ENCODE measurements at places on chromosomes 2 and 18.
A peak's percentile ranks its signal among the peaks of the same experiment; 100 is the strongest.

DNA sequence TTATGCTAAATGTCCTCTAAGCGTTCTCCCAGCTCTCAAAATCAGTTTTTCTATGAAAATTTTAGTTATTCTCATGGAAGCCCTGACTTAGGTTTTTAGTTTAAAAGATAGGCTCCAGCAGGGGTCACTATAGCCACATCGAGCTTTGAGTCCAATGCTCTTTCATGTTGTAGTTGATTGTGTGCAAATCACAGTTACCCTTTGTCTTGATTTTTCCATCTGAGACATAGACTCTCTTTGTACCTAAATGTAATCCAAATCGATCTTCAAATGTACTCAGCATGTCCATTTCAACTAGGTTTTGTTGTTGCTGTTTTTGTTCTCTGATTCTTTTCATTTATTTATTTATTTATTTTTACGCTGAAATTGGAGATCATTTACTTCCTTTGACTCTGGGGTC is 26.4 kb upstream of the MSTN start:
- DNase-seq, result peak; percentile 45

DNA sequence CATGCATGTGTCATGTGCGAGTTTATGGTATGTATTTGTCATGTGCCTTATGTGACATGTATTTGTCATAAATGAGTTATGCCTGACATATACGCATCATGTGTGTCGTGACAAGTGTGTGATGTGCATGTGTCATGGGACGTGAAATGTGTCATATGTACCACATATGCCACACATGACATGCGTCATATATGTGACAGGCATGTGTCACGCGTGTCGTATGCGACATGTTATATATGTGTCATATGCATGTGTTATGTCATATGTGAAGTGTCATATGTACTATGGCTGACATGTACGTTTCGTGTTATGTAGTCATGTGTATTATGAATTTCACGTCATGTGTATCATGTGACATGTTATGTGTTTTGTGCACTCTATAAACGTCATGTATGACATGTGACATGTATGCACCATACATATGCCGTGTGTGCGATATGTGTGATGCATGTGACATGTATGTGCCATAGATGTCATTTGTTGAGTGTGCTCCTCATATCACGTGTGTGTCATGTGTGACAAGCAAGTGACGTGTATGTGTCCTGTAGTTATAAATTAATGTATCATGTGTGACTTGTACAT is 2152.3 kb upstream of the PIK3C3 start:
- DNase-seq, result no peak

DNA sequence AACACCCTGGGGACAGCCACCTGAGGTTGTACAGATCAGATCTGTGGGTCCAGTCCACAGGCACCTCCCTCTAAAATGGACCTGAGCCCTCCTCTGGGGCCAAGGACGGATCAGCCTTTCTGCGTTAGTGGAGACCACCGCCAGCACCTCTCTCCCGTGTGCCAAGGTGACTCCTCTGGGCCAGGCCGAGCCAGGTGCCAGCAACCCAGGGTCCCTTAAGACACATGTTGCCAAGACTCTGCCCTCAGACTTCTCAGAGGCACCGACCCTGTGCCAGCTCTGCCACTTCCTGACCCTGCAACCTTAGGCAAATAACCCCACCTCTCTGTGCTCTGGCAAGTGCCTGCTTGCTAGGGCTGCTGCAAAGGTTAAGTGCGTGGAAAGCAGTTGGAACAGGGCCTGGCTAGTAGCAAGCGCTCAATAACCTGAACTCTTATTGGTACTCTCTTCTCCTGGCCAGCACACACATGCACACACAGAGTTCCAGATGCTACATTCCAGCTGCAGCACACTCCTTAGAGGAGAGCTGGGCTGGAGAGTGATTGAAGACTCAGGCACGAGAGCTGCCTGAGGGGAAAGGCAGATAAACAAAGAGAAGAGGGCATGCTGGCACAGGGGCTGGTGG is 105.6 kb downstream of the TNS1 start:
- no peak for DNase-seq

GRCh38 chr2:141271346-141271745 is 859.5 kb downstream of the LRP1B start:
- DNase-seq, result no peak

DNA sequence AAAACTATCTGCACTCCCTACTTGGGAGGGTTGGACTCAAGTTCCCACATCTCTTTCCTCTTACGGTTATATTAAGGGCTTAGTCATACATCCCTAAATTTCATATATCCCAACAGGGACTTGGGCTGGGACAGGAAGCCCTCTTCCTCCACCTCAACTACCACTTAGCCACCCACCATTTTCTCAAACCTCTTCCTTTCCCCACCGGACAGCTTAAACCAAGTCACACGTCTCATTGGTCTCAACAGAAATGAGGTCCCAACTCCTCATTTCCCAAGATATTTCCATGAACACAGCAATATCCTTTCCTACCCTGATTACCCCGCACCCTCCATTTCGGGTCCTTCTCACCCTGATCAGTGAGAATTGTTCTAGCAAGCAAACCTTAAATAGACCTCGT is 736 bp downstream of the ZSCAN30 start:
- no peak for DNase-seq

DNA sequence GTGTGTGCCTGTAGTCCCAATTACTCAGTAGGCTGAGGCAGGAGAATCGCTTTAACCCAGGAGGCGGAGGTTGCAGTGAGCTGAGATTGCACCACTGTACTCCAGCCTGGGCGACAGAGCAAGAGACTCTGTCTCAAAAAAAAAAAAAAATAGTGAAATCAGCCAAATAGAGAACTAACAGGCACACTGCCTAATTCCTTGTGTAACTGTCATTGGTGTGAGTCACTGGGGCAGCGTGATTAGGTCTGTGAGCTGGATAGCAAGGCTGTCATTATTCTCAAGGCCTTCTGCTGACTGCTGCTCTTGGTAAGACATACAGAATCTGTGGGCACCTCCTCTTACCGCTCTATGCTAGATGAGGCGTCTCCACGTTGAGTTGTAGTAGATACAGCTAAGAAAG is 270.3 kb downstream of the NEDD4L start:
- DNase-seq, result peak; percentile 86

DNA sequence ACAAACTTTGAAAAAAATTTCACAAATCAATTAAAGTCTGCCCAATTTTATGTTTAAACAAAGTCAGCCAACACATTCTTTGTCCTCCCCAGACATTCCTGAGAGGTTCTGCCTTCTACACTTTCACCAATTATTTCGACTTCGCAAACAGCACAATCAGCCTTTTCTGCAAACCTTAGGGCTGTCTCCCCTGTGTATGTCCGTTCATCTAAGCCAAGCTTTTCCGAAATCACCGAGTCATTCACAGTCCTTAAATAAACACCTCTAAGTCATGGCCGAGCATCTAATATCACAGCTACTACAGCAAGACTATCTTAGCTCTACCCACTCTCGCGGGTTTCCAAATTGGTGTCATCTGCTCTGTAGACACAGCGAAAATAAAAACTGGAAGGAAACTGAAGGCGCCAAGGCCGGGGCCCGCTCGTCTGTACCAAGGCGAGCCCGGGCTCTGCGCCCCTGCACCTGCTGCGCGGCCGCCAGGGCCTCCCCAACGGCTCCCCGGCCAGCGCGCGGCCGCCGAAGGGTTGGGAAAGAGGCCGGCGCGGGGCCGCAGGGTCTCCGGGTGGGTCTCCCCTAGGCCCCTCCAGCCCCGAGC is 730 bp downstream of the ODC1 start:
- DNase-seq, result no peak

GRCh38 chr2:226362980-226363379 is 436.6 kb downstream of the IRS1 start:
- DNase-seq, result no peak

DNA sequence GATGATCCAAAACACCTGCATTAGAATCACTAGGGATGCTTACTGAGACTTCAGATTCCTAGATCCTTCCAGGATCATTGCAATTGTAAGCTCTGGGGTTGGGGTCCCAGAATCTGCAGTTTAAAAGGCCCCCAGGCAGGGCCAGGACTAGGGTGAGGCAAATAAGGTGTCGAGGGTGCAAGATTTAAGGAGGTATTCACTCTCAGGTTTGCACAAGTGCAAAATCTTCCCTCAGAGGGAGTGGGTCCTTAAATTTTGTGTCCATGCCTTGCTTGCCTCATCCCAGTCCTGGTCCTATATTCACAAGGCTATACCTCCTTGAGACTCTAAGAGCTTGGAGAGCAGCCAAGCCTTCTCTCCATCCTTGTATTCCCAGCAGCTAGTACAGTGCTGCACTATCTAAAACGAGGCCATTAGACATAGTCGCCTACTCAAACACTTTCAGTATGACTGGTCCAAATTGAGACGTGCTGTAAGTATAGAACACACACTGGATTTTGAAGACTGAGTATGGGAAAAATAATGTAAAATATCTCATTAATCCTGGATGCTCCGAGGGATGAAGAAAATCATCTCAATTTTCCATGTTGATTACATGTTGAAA is 31.6 kb upstream of the MREG start:
- no peak for DNase-seq

- DNase-seq, result no peak
Observed at GRCh38 chr2:20148426-20148922, 76.5 kb downstream of the SDC1 start.

DNA sequence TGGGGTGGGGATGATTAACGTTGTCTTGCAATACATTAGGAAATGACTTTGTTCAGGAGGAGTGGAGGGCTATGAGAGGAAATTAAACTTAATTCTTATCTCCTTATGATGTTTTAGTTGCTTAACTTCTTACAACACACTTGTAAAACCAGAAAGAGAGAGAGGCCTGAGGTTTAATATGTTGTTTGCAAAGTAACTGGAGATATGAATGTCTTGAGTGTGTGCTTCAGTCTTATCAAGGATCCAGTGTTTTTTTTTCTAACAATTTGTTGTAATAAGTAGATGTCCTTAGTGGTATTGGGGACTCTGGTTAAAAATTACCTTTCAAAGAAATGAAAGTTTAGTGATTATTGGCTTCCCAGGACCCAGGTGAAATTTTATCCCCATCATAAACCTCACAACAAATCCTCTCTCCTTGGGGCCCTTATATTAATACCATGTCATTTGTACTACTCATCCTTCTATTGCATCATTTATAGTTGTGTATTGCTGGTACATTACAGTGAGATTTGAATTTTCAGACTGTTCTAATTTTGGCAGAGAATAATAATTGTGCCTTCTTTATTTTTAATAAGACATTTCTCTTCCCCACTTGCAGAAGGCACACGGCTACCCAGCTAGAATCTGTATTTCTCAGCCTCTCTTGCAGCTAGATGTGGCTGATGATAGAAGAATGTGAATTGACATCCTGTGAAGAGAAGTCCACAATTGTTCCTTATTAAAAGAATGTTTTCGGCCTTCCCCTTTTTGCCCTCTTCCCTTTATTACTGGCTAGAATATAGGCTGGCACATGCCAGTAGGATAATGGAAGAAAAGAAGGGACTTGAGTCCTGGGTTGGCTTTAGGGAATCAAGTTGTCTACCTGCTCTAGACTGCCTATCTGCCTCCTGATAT is 91.9 kb upstream of the CXCR4 start:
- no peak for DNase-seq

GRCh38 chr2:236366397-236366796 is 102.2 kb upstream of the ASB18 start:
- no peak for DNase-seq

- DNase-seq, result no peak
Observed at GRCh38 chr2:230770804-230771203, 58.2 kb downstream of the CAB39 start.

DNA sequence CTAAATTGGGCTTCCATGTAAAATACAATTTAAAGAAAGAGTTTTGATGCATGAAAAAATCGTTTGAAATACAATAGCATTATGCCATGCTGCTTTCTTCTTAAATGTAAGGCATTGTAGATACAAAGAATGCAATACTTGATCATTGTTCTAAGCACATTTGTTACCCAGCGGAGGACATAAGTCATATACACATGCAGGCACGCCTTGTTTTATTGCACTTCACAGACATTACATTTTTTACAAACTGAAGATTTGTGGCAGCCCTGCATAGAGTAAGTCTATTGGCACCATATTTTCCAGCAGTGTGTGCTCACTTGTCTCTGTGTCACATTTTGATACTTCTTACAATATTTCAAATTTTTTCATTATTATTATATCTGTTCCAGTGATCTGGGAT is 345.0 kb downstream of the CLIP4 start:
- DNase-seq, result no peak
